CD8-positive, alpha-beta T cell (primary cell): ENCODE measurements at places on chromosomes 1 and 21. TPM values are rescaled to one million over a fixed set of nuclear protein-coding genes. Genes with fewer than 3 reads are reported as not detected.

Gene KRTAP11-1
- total RNA-seq: not detected

Gene AUNIP
- total RNA-seq: 0.30 TPM

Gene USP21
- 38.1 TPM for total RNA-seq

Gene E2F2
- 0.19 TPM for total RNA-seq

Gene GPR52
- total RNA-seq: 0.72 TPM

Gene LRRC71
- not detected for total RNA-seq

Gene LDLRAD1
- total RNA-seq: not detected

Gene SNIP1
- total RNA-seq: 71.7 TPM

Gene PI4KB
- 63.1 TPM for total RNA-seq

Gene TACSTD2
- total RNA-seq: not detected

Gene C1orf94
- not detected for total RNA-seq

Gene SMG7
- 42.8 TPM for total RNA-seq

Gene ILDR2
- total RNA-seq: 0.50 TPM

Gene GSTM2
- total RNA-seq: 100 TPM

Gene PRMT6
- total RNA-seq: 9.4 TPM

Gene LRRC38
- total RNA-seq: not detected

Gene ZNF683
- total RNA-seq: 8.4 TPM

Gene TIE1
- total RNA-seq: not detected

Gene TNNI3K
- total RNA-seq: not detected

Gene RNF187
- total RNA-seq: 34.8 TPM

Gene ZNF695
- not detected for total RNA-seq
